ENCODE measurements at places on chromosomes 12 and 14.

- DNase-seq, result no peak
These were observed 43.6 kb upstream of the SYT1 start for GRCh38 chr12:78820946-78821345.

GRCh38 chr12:123502163-123502704 is 31.3 kb downstream of the RILPL1 start:
- no peak for DNase-seq

- DNase-seq, result no peak
These were observed 10.0 kb upstream of the GPR68 start for GRCh38 chr14:91254461-91254860.

GRCh38 chr12:124658806-124659402 is 91.5 kb upstream of the NCOR2 start:
- DNase-seq, result no peak

DNA sequence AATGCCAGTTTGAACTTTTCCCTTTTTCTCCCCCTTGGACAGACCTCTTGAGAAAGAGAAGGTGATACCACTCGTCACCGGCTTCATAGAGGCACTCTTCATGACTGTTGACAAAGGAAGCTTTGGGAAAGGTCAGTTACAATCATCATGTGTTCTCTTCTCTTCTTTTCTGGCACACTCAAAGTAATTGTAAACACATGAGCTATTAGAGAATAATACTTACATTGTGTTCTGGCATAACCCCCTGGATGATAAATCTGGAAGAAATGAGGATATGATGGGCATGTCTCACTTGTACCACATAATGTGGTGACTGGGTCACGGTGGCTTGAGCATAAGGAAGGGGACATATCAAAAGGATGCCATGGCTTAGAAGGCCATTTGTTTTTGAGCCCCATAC is 20.0 kb downstream of the UTP20 start:
- DNase-seq, result no peak

All from stimulated activated CD4-positive, alpha-beta T cell treated with anti-CD3 and anti-CD28 coated beads, Interleukin-15, amount 100 ng/mL, for 1 hour (primary cell).